ENCODE measurements at places on chromosomes 7 and 10. TPM values are rescaled to one million over a fixed set of nuclear protein-coding genes. Genes with fewer than 3 reads are reported as not detected.

AKR1C2 gene
- 46.0 TPM for total RNA-seq

NPY gene
- total RNA-seq = not detected

SRRM3 gene
- 0.36 TPM for total RNA-seq

PRKG1 gene
- 19.5 TPM for total RNA-seq

PCGF5 gene
- 99.2 TPM for total RNA-seq

SFMBT2 gene
- total RNA-seq = under 0.01 TPM
